Cortex of kidney (tissue), 1 donor: ENCODE measurements at places on chromosomes 4 and X.

DNA sequence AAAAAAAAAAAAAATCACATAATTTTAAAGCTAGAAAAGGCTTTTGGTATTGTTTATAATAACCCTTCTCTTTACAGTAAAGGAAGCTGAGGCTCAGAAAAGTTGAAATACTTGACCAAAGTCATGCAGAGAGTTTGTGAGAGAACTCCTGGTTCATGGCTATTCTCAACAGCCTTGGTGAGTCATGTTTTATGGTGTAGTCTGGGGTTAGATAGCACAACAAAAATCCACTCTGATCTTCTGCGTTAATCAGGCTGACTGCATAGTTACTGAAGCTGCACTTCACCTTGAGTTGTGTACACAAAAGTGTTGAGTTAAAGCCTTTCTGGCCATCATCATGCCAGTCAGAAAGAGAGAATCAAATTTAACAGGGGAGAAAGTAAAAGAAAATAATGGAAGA lies 19.3 kb upstream of the SFRP2 start:
- no peak for DNase-seq

DNA sequence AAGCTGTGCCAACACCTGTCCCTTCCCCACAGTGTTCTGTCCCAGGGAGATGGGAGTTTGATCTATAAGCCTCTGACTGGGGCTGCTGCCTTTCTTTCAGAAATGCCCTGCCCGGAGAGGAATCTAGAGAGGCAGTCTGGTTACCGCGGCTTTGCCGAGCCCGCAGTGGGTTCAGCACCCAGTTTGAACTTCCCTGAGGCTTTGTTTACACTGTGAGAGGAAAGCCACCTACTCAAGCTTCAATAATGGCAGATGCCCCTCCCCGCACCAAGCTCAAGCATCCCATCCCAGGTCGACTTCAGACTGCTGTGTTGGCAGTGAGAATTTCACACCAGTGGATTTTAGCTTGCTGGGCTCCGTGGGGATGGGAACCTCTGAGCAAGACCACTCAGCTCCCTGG lies 33.3 kb upstream of the ARSJ start:
- DNase-seq, result no peak

DNA sequence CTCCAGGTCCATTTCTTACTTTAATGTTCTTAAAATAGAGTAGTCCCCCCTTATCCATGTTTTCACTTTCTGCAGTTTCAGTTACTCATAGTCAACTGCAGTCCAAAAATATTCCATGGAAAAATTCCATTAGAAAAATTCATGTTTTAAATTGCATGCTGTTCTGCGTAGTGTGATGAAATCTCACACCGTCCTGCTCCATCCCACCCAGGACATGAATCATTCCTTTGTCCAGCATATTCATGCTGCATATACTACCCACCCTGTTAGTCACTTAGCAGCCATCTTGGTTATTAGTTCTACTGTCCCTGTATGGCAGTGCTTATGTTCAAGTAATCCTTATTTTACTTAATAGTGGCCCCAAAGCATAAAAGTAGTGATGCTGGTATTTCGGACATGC lies 5.4 kb upstream of the PDLIM5 start:
- DNase-seq, result no peak

- no peak for DNase-seq
These were observed 88.3 kb downstream of the AMELX start for GRCh38 chrX:11381464-11381863.

- no peak for DNase-seq
These were observed 188.4 kb upstream of the VEGFC start for GRCh38 chr4:176981074-176981473.

DNA sequence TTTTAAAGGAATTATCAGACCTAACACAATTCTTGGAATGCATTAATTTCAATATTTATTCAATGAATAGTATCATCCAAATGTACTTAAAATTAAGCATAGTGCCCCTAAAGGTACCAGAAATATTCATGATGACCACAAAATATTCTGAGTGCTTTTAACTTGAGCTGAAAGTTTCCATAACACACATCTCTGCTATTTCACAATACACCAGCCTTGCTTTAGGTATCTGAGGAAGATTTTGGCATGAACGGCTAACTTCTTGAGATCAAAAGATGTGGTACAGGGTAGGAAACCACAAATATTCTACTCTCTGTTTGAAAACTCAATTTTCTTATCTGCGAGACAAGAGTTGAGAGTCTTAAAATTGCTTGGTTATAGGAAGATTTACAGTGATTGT lies 538.3 kb upstream of the PCDH7 start:
- DNase-seq, result no peak

DNA sequence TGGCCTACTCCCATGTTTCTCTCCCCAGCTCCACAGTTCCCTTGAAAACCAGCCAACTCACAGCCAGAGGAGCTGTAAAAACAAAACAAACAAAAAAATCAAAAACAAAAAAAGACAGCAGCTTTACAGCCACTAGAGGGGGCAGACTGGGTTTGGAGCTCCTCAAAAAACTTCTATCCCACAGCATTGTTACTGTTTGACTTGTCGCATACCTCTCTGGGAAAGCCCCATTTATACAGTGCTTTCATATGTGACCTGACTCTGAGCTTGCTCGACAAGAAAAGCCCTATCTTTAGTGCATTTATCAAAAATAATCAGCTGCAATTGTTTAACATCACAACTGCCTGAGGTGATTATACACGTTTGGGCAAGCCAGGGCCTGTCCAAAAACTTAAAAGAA lies 21.6 kb downstream of the TSPAN6 start:
- no peak for DNase-seq

- DNase-seq, result no peak
These were observed 28.1 kb downstream of the FGF2 start for GRCh38 chr4:122854447-122855352.

- DNase-seq, result no peak
These were observed 89.1 kb downstream of the RAPGEF2 start for GRCh38 chr4:159191989-159192388.

DNA sequence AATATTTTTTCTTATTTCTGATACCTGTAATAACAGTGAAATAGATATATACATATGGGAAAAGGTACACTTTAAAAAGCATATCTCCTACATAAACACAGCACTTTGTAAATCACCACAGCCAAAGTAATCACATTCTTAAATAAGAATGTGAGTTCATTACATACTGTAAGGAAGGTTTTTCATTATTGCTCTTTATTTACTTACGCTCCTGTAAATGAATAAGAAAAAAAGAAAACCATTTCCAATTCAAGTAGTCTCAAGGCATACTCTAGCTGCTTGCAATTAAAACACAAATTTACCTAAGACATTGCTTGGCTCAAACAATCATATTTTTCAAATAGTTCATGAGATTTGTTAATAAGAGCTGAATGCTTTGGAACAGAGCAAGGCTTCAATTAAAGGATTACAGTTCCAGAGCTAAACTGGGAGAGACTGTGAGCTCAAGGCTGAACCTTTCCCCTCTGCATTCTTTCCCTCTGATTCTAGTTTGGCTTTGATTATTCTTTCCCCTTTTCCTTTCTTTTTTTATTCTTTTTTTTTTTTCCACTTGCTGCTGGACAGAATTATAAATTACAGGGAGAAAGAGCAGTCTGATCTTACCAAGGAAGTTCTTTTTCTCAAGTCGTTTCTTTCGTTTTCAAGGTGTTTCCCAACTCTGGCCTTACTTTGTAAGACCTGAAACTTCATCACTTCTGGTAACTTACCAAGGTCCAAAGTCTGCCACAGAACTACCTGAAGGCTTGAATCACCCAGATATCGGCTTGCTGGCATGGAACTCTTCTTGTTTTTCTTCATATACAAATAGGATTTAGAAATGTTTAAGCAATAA lies 278.3 kb downstream of the INPP4B start:
- no peak for DNase-seq

- no peak for DNase-seq
These were observed 55.4 kb downstream of the DDX3X start for GRCh38 chrX:41389311-41389888.

DNA sequence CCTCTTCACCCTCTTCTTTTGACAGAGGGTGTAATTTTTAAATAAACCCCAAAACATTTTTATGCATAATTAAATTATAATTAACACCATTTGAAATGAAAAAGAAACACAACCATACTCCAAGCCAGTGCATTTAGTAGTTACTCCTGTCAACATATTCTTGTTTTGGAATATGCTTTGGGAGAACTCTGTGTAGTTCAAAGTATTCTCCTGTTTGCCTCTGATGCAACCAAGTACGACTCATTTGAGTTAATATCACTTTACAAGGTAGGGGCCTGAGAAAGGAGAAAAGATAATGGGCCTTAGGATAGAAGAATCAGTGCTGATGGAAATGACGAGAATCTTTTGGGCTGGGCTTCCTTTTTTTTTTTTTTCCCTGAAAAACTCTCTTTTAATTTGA lies 2.7 kb downstream of the PTPN13 start:
- DNase-seq, result no peak

- no peak for DNase-seq
These were observed 160.3 kb downstream of the OR13H1 start for GRCh38 chrX:131704136-131704695.

DNA sequence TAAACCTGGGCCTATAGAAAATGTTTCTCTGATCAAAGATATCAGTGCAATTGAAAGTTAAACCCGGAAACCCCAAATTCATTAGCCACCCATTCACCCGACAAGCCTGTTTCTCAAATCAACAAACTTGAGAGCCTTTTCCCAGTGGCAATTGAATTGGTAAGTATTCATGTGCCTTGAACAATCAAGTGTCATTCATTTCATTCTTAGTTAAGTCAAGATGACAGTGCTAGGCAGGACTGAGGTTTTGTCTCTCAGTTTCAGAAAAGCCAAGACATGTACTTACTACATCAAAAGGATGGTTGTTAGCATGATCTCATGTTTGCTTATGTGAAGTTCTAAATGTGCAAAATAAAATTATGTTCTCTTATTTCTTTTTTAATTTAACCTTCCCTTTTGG lies 32.3 kb downstream of the CC2D2A start:
- DNase-seq, result no peak

DNA sequence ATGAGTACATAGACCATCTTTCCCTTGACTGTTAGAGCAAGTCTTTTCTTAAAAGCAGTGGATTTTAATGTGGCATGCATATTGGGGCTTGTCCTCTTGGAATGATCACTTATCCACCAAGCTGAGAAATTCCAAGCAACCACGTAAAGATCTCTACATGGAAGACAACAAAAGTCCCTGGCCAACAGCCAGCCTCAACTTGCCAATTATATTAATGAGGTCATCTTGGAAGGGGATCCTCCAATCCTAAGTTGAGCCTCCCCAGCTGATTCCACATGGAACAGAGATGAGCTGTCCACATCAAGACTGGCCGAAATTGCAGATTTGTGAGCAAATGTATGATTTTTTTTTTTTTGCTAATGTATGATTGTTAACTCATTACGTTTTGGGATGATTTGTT lies 20.6 kb upstream of the FTHL17 start:
- no peak for DNase-seq

GRCh38 chr4:55849724-55850123 lies 3.7 kb upstream of the EXOC1 start:
- no peak for DNase-seq

DNA sequence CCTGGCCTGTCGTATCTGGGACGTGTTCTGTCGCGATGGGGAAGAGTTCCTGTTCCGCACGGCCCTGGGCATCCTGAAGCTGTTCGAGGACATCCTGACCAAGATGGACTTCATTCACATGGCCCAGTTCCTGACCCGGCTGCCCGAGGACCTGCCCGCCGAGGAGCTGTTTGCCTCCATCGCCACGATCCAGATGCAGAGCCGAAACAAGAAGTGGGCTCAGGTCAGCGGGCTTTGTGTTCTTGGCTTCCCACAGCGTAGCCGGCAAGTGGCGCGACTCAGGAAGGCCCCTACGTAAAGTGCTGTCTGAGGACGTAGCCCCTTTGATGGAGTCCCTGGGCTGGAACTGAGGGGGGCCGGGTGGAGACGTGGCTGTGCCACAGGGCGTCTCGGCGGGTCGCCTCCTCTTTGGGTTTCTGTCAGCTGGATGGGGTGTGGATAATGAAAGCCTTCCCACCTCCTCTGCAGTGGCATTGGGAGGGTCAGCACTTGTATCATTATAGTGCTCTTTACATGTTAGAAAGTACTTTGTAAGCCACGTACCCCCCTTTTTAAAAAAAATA lies 18.1 kb upstream of the TADA2B start:
- DNase-seq, result no peak

GRCh38 chrX:17547658-17548057 lies 172.7 kb downstream of the NHS start:
- DNase-seq, result no peak

DNA sequence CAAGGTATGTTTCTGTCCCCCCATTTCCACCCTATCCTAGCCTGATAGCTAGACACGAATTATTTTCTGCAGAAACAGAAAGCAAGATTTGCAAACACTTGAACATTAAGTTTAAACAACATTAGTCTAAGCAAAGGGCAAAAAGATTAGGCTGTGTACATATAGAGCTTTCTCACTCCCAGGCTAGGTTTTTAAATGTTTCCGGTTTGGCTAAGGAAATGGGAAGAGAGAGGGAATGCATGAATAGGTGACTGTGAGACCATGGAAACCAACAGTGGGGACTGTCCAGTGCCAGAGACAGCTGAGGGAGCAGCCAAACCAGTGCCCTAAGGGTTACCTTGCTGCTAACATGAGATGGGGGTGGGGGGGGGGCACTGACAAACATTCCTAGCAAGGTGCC lies 242.7 kb downstream of the SCFD2 start:
- DNase-seq, result no peak

DNA sequence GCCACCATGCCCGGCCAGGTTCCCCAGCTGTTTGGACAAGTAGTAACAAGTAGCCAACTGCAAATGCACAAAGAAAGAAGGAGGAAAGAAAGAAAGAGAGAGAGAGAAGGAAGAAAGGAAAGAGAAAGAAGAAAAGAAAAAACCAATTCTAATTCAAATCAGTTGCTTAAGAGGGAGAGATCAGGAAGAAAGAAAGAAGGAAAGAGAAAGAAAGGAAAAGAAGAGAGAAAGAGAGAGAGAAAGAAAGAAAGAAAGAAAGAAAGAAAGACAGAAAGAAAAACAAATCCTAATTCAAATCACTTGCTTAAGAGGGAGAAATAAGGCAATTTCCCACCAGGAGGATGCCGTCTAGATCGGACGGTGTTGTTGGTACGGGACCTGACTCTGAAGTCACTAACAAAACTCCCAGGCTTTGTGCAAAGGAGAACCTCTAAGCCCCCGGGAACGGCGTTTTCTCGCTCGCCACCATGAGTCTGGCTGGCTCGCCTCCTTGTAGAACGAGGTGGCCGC lies 95.5 kb upstream of the PPP2R3B start:
- DNase-seq, result no peak

GRCh38 chr4:123339507-123340380 lies 56.9 kb upstream of the SPRY1 start:
- no peak for DNase-seq

- DNase-seq, result no peak
These were observed 45.8 kb upstream of the ARSJ start for GRCh38 chr4:114025176-114025777.

- DNase-seq, result no peak
These were observed 23.8 kb upstream of the ARHGAP10 start for GRCh38 chr4:147707892-147708672.

- DNase-seq, result no peak
These were observed 88.1 kb downstream of the FSTL5 start for GRCh38 chr4:162075726-162076125.

GRCh38 chr4:186885289-186885688 lies 161.6 kb upstream of the FAT1 start:
- DNase-seq, result no peak

GRCh38 chrX:11558972-11559371 lies 106.7 kb downstream of the ARHGAP6 start:
- DNase-seq, result no peak
